ENCODE measurements at places on chromosomes 1 and 21.

DNA sequence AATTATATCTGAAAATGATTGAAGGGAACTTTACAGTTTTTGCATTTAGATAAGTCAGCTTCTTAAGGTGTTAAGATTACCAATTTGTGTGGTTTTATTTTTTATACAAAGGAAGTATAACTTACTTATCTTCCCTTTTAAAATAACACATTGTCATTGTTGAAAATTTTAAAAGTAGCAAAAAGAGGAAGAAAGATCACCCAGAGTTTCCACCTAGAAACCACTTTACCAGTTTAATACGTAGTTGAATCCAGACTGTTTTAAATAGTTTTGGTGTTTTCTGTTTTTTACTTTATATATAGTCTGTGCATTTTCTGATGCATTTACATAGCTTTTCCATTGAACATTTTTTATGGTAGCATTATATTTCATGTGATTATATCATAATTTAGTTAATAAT, 6.1 kb downstream of the CCDC18 start:
- DNase-seq = no peak

GRCh38 chr1:200302921-200303290, 106.9 kb downstream of the ZNF281 start:
- no peak for DNase-seq

DNA sequence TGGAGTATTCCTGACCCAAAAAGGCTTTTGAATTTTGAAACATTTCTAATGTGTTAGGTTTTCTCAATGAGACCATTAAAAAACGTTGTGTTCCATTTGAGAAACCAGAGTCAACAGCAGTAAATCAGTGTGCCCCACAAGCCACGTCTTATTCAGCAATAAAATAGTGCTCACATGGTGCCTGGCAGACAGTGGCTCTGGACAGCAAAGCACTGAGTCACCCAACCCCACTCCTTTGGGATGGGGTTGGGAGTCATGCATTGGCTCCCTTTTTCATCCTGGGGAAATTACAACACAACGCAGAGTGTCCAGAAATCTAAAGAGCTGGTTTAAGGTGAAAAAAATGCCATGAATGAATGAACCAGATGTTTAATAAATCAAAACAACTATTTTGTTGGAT, 46.5 kb downstream of the KCNJ15 start:
- DNase-seq = no peak

DNA sequence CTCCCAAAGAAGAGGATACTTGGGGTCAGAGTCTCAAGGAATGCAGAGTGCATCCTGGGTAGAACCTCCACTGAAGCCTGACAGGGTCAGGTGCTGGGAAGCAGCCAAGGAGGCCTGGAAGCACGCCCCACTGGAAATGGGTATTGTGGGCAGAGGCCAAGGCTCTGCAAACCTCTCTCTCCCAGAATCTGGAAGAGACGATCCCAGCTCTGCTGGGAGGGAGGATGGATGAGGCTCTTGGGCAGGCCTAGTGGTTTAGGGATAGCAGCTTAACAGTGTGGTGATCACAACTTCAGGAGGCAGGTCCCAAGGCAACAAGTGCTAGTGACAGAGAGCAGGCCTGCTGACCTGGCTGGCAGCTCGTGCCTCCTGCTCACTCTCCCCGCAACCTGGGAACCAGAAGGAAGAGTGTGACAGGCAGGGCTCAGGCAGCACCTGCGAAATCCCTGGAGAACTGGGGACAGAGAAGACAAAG, 641.0 kb downstream of the PLPP3 start:
- no peak for DNase-seq
